Ovary (tissue), 10 donors: ENCODE measurements at places on chromosomes 4 and X. TPM values are rescaled to one million over a fixed set of nuclear protein-coding genes. Genes with fewer than 3 reads are reported as not detected.

GRCh38 chrX:103063191-103063845 is 653 bp downstream of the BEX1 start:
- DNase-seq: peak; percentile 20

- DNase-seq: no peak
These were observed 84.0 kb downstream of the RBPJ start for GRCh38 chr4:26404743-26405206.

DNA sequence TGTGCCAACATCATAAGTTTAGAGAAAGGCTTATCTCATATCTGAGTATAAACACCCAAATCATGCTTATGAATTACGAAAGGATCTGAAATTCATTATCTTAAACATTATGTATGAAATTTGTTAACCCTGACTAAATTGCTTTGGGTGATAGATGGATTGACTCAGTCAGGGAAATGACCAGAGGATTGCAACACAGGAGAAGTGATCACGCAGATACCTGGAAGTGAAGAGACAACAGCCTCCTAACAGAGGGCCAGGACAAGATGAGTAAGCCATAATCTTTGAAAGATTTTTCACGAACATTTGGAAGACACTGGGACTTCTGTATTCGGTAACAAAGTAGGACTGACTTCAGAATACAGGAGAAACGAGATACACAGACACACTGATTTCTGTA is 363.4 kb downstream of the DMD start:
- DNase-seq: no peak

- peak; percentile 41 for DNase-seq
These were observed 41.1 kb downstream of the LUZP4 start for GRCh38 chrX:115330498-115331168.

DNA sequence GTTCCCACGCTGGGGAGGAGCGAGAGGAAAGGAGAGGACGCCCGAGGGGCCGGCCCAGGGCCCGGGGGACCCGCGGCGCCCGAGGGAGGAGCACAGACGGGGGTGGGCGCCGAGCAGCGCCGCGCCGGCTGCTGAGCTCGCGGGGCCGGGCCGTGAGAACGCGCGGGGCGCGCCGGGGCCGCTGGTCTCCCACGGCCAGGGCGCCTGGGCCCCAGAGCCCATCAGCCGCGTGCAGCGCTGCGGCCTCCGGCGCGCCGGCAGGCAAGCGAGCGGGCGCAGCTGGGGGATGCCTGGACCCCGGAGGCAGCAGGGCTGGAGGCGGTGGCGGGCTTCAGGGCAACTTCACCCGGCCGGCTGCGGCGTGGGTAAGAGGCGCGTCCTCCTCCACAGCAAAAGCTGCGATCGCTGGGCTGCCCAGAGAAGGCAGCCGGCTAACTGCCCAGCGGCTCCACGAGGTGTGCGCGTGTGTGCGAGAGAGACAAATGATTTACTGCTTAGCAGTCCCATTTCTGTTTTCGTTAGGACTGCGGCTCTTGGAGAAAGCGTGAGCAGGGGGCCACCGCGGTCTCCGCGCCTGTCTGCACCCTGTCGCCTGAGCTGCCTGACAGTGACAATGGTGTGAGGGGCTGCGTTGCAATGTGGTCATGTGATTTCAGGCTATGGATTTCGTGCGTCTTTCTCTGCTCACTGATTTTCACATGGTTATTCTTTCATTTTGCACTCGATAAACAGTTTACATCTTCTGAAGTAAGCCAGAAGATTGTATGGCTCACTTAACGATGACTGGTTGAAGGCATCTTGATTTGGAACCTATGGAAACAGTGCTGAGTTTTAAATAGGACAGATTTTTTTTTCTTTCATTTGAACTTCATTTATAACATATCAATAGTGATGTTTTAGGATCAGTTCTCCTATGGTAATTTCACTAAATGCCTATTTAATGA is 1.2 kb downstream of the GUCY1A1 start:
- no peak for DNase-seq

- no peak for DNase-seq
These were observed 223.9 kb downstream of the FAT4 start for GRCh38 chr4:125538670-125539069.

Gene SYNPO2
- 194 TPM for total RNA-seq
